CD4-positive, alpha-beta T cell treated with Interleukin-15 for 4 hours (primary cell): ENCODE measurements at places on chromosomes 4 and X.
A peak's percentile ranks its signal among the peaks of the same experiment; 100 is the strongest.

- no peak for DNase-seq
Observed at GRCh38 chr4:11914406-11914805, 485.7 kb upstream of the HS3ST1 start.

DNA sequence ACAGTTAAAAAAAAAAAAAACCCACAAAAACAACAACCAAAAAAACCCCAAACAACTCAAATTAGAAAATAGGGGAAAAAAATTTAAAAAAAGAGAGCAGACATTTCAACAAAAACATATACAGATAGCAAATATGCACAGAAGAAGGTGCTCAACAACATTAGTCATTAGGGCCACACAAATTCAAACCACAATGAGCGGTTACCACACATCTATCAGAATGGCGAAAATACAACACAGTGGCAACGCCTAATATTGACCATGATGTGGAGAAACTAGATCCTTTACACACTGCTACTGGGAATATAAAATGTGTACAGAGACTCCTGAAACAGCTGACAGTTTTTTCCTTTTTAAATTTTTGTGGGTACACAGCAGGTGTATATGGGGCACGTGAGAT, 19.4 kb downstream of the LYAR start:
- peak; percentile 40 for DNase-seq

GRCh38 chrX:308821-309520, 9.6 kb downstream of the GTPBP6 start:
- DNase-seq = no peak

DNA sequence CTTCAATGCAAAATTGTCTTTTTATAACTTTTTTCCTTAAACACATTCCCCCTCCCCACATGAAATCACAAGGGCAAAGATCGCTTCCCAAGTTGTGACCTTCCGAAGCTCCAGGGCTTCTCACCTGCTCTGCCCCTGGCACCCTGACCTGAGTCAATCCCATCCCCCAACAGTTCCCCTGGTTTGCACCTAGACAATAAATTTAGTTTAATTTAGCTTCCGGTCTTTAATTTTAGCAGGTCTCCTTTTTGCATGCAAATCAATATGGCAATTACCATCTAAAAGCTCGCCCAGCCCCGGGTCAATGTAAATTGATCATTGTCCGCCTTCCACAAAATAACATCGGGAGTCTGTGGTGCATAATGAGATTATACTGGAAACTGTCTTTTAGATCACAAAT, 6.8 kb downstream of the BCOR start:
- DNase-seq = no peak

- DNase-seq = no peak
Observed at GRCh38 chrX:150577174-150577573, 8.8 kb downstream of the MTM1 start.

DNA sequence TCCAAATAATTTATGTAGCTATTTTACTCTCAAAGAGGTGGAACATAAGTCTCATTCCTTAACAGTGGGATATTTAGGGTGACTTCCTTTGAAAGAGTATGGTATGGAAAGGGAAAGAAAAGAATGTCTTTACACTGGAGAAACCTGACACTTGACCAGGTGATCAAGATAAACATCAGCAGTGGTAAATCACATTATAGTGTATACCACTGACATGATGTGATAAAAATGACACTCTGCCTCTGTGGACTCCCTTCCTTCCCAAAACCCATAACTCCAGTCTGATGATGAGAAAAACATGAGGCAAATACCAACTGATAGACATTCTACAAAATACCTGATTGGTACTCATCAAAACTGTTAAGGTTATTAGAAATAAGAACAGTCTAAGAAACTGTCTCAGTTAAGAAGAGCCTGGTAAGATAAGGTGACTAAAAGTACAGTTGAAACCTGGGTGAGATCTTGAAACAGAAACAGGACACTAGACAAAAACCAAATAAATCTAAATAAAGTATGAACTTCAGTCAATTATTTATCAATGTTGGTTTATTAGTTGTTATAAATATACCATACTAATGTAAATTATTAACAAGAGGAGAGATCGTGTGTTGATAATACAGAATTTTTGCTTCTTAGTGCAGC, 144.2 kb upstream of the PCDH18 start:
- DNase-seq = no peak

DNA sequence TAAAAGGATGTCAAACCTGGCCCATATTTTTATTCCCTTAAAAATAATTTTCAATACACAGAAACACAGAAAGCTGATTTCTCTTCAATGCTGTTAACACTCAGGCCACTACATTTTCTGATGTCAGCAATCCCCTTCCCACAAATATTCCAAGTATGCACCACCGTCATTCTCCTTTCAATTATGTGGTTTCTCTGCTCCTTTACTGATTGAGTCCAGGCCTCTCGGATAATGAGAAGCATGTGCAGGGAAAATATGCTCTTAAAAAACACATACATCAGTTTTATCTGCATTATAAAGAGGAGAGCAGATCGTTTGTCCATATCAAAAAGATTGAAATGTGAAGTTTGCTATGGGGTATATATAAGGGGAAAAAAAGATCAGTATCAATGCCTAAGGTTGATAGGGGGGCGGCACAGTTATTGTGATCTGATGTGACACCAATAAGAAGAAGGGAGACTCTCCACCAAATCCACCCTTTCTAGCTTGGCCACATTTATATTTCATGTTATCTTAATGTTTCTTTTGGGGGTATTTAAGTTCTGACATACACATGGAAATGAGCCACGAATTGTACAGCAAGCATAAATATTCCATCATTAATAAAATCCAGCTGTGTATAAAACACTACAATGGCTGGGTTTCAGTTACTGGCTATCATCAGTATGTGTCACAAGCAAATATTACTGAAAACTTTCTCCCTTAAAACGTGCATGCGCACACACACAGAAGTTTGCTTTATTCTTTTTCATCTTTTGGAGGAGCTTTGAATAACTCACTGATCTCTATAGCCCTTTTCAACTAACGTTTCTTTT, 6.4 kb downstream of the AMOT start:
- DNase-seq = no peak

GRCh38 chrX:100687128-100687527, 43.1 kb downstream of the SRPX2 start:
- no peak for DNase-seq

DNA sequence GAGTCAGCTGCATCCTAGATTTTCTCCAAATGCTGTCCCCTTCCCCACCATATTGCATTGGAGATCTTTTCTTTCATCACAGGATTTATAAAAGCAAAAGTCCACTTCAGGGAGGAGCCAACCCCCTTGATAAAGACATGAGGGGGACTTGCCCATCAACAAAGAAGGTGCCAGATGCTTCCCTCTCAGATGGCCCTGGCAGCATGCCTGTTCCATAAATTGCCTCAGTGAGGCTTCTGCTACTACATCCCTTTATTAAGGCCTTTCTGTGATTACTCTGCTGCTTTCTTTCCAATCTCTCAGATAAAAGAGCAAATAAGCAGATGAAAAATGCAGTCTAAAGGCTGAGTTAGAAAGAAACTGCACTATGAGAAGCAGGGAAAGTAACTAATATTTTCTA, 511.6 kb downstream of the PACRGL start:
- DNase-seq = no peak

DNA sequence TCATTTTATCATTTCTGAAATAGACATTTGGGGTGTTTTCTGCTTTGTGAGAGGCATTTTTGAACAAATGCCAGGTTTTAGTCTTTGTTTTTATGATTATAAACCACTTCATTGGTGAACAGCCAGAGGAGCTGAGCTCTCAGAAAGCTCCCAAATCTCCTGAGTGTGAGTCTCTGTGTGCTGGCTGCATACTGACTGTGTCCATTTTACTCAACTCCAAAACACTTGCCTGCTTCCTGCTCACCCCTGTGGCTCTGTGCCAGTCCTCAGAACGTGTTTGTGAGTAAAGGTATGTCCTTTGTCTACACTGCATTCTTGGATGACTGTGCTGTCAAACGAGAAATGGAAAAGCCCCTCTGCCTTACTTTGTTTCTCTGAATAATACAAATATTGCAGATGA, 5.4 kb upstream of the LRAT start:
- no peak for DNase-seq

- no peak for DNase-seq
Observed at GRCh38 chr4:121030711-121031110, 41.6 kb downstream of the NDNF start.

DNA sequence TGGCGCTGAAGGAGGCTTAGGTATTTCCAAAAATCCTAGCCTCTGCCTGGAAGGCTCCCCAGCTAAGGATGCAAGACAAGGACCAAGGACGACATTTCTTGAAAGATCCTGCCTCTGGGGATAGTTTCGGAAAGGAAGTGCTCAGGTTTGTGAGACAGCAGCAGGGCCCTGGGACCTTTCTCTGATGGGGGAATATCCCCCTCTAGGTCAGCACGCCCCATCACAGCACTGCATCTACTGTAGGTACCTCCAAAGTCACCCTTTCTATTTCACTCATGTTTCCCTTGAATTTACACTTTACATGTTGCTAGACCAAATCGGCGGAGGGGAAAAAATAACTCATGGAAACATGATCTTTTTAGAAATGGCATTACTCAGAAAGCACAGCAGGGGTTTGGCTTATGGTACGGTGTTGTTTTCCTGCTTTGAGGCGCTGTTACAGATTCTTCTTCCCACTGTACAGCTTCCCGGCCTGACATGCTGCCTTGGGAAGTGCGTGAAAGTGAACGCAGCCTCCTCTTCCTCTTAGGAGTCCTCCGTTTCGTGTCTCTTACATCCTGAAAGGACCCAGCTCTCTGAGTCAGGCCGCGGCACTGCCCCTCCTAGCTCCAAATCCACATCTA, 77.2 kb upstream of the DHRSX start:
- DNase-seq = no peak
